ENCODE measurements at places on chromosomes 5 and 9.

DNA sequence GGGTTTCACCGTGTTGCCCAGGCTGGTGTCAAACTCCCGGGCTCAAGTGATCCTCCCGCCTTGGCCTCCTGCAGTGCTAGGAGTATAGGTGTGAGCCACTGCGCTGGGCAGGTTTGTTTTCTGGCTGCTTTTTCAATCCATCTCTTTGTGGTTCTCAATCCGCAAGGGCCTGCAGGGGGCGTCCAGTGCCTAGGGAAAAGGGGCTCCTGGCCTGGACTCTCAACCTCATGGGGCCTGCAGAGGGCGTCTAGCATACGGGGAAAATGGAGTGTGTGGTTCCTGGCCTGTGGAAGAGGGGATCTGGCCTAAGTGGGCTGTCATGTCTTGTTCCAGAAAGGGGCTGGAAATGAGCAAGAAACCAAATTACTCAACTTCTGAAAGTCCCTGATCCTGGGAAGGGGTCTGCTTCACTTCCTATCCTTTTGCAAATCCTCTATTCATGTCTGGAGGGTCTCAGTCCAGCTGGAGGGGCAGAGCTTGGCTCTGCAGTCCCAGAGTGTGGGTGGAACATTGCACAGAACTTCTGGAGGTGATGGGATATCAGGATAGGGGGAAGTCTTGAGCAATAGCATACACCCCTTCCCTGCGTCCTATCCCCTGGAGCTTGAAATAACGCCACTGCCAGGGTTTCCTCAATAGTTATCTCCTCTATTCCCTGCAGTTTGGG lies 12.7 kb upstream of the CCL27 start:
- no peak for DNase-seq

DNA sequence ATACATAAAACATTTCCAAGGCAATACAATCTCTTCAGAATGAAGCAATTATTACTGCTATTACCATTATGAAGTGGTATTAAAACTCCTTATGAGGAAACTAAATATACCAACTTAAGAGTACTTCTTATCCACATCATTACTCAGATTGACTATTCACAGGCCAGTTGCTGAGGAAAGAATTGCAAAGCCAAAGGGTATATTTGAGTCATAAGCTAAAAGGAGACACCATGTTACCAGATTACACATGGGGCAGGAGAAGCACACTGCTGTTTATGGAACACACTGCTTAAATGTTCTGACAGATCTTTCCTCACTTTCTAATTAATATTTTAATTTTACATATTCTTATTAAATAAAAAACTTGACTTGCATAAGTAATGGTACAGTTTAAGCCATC lies 1726.4 kb upstream of the NUDT12 start:
- DNase-seq, result no peak

DNA sequence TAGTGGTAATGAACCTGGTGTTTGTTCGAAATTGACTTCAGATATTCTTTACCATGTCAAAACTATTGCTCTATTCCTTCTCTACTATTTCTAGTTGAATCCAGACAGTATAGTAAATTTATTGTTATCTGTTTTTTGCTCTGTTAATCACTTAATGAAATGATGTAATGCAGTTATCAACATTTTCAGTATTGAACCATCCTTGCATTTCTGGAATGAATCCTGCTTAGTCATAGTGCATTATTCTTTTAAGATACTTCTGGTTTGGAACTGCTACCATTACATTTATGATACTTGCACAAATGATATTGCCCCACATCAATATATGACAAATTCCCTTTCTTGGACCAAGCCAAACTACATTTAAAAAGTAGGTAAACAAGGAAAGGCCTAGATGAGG lies 554.0 kb upstream of the KLF4 start:
- DNase-seq, result no peak

DNA sequence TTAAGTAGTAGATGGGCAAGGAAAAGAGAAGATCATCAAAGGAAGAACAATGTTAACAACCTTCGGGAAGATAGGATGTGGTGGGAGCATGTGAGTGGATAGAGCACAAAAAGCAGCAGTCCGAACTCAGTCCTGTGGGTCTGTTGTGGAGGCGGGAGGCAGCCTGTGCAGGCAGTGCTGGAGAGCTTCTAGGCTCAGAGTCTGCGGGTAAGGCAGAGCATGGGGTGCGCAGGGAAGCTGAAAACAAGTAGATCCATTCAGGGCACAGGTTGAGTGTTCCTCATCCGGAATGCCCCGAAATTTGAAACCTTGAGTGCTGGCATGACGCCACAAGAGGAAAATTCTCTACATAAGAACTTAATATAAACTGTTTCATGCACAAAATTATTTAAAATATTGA lies 84.9 kb downstream of the PPIC start:
- no peak for DNase-seq

GRCh38 chr5:73640861-73641320 lies 14.9 kb downstream of the ARHGEF28 start:
- no peak for DNase-seq

DNA sequence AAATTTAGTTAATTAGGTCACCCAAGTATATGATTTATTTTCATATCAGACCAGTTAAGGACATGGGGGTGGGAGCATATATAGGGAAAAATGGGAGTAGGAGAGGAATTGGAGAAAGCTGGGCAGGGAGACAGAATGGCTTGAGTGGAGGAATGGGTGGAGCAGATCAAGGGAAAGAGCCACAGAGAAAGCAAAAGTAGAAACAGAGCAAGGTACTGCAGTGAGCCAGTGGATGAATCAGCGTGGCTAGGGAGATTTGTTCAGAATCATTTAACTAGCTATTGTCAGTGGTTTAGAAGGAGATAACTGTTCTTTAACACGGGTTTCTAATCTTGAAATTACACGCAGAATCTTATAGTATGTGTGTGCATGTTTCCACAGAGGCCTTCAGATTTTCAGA lies 37.4 kb downstream of the SNX24 start:
- DNase-seq, result no peak

DNA sequence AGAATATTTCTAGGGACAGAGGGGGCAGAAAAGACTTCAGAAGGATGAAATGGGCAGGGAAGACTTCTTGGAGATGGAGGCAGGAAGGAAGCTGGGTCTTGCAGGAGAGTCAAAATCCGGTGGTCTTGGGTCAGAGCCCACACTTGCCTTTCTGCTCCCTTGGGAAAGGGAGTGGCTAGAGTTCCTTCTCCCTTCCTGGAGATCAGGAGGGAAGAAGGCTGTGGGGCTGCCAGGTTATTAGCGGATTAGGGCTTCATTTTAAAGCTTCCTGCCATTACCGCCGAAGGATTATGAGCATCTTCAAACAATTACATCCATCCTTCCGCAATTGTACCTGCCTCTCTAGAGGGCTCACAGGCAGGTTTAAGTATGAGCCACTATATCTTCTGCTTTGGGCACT lies 19.2 kb upstream of the SYNPO start:
- no peak for DNase-seq

- DNase-seq, result no peak
Observed at GRCh38 chr5:89110916-89111646, 228.1 kb upstream of the MEF2C start.

GRCh38 chr9:5428794-5429528 lies 8.8 kb downstream of the PLGRKT start:
- DNase-seq, result no peak

- no peak for DNase-seq
Observed at GRCh38 chr5:127840198-127840524, 137.0 kb downstream of the CCDC192 start.

DNA sequence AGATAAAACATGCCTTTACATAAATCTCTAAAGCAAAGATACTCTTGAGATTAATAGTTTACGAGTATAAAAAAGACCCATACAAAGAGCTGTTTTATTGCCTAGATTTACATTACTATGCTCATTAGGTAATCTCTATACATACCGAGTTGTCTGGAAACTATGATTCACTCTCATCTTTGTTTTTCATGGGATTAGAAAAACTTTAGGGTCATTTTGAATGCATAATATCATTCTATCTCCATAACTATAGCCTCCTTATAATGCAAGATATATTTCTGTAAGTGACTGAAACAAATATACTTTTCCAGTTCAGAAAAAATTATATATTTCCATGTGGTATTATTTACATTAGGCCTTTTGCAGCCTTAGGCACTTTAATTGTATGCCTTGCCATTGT lies 1088.7 kb upstream of the ARRDC3 start:
- DNase-seq, result no peak

- DNase-seq, result no peak
Observed at GRCh38 chr5:7242118-7242710, 153.7 kb upstream of the ADCY2 start.

DNA sequence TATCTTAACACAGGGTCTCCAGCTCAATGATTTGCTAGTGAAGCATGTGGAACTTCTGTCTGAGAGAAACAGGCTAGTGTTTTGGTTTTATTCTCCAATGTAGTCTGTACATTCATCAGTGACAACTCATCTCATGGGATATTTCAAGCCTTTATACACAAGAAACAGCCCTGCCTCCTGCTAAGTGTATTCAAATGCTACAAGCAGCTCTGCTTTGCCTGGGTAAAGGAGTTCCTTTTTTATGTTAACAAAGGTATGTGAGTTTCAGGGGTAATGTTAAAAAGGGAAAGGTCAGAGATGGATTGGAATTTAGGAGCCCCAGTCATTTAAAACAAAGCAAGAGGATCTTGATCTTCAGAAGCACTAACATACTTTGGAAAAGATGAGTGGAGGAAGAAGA lies 498.7 kb downstream of the ISL1 start:
- DNase-seq, result no peak

DNA sequence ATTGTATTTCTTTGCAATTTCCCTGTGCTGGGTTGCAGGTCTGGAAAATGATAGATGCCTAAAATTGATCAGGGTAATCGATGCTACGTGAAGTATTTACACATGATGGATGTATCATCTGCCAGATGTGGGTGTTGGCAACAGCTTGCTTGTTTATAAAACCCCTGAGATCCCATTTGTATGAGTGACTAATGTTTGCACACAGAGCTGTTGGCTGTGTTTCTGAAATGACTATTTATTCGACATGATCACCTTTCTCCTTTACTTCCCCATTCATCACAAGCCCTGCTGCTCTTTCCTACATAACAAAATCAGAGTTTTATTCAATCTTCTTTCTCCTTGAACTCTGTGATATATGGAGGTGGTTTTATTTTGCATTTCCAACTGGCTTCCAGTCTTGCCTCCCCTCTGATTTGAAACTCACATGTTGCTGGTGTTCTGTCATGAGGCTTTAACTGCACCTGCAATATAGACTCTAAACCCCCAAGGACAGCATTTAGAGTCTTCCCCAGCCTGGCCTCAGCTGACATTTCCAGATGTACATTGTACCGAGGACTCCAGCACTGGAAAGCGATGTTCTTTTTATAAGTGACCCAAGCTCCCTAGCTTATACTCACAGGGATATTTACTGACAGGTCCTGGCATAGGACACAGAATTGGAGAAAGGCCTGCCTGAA lies 50.7 kb upstream of the SHB start:
- no peak for DNase-seq

GRCh38 chr9:136734837-136735496 lies 7.8 kb downstream of the LCN10 start:
- DNase-seq, result no peak

GRCh38 chr9:133606708-133607025 lies 2.5 kb downstream of the FAM163B start:
- no peak for DNase-seq

DNA sequence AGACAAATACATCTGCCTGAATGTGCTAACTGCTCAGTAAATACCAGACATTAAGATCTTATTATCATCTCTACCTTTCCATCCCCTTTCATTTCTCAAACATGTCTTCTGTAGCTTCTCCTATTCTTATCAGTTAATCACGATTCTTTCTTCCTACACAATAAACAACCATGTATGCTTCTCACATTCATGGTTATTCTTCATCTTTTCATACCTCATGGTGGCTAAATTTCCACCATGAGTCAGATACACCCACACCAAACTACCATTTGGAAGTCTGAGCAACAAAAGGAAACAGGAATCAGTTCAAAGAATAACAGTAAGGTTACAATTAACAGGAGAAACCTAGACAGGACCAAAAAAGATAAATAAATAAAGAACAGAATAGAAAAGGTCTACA lies 7.7 kb downstream of the ZNF622 start:
- no peak for DNase-seq

DNA sequence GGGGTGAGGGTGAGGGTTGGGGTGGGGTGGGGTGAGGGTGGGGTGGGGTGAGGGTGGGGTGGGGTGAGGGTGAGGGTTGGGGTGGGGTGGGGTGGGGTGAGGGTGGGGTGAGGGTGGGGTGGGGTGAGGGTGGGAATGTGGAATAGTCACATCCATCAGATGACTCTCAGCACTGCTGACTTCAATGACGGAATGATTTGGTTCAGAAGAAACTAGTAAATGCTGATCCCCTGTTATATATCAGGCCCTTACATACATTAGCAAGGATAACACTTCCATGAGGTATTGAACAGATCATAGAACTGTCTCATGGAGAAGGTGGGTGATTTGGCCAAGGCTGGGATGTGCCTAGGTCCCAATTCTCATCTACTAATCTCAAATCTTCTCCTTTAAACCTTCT lies 24.5 kb upstream of the C5orf47 start:
- DNase-seq, result no peak

- no peak for DNase-seq
Observed at GRCh38 chr5:149013796-149014195, 49.1 kb downstream of the SH3TC2 start.

DNA sequence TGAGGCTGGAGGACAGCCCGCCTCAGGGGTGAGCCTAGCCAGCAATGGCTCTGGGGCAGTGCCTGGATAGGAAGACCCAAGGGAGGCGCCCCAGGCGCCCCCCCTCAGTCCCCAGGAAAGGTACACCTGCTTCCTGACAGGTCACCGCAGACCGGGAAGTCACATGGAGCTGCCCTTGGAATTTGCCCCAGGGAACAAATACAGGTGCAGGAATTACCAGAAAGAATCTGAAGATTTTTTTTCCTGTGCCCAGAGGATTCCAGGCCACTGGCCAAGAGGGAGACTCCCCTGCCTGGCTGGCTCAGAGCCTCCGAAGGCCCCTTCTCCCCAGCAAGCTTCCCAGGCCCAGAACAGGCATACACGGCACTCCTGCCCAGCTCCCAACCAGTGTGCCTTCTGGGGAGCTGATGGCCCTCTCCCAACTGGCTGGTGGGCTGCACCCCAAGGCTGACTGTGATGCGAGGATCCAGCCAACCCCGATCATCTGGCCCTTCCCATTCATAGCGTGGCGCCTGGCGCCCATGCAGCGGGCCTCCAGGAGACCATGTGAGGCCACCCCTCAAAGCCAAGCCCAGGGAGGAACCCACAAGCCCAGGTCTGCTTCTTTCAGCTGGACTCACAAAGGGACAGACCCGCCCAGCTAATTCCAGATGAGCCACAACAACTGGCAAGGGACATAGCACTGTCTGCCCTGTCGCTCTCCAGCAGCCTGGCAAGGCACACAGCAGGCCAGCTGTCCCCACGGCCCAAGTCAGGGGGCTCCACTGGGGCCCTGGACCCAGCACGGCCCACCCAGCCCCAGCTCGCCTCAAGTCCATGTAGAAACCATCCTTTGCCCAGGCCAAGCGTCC lies 2.3 kb downstream of the TPRN start:
- DNase-seq, result no peak

GRCh38 chr5:76737846-76738245 lies 21.9 kb downstream of the F2R start:
- DNase-seq, result no peak

GRCh38 chr5:8081179-8081578 lies 212.2 kb downstream of the MTRR start:
- no peak for DNase-seq

Measured in AG04449 (cell line).